ENCODE measurements at places on chromosomes 1 and 21. TPM values are rescaled to one million over a fixed set of nuclear protein-coding genes. Genes with fewer than 3 reads are reported as not detected.

The KLHL21 gene
- polyA plus RNA-seq = 11.3 TPM

The PATJ gene
- 15.9 TPM for polyA plus RNA-seq

The SMIM1 gene
- polyA plus RNA-seq = 10.3 TPM

The ZNF593OS gene
- 0.35 TPM for polyA plus RNA-seq

The SH2D2A gene
- 0.40 TPM for polyA plus RNA-seq

The PDC gene
- not detected for polyA plus RNA-seq

The BMP8A gene
- polyA plus RNA-seq = 0.26 TPM

The PLA2G2D gene
- not detected for polyA plus RNA-seq

The MAN1C1 gene
- polyA plus RNA-seq = 4.1 TPM

The HAO2 gene
- polyA plus RNA-seq = not detected

The RCSD1 gene
- 1.9 TPM for polyA plus RNA-seq

The CYP4A22 gene
- polyA plus RNA-seq = 0.11 TPM

The CNIH3 gene
- 4.3 TPM for polyA plus RNA-seq

The SH3BGR gene
- 7.3 TPM for polyA plus RNA-seq

The KIF14 gene
- not detected for polyA plus RNA-seq

The LCE3E gene
- polyA plus RNA-seq = not detected

The ALX3 gene
- polyA plus RNA-seq = 0.35 TPM

The SETDB1 gene
- 23.1 TPM for polyA plus RNA-seq

The VAV3 gene
- polyA plus RNA-seq = 7.1 TPM
